ENCODE measurements at places on chromosomes 1 and 21.

GRCh38 chr1:51214615-51215131 is 21.4 kb upstream of the RNF11 start:
- no peak for DNase-seq

DNA sequence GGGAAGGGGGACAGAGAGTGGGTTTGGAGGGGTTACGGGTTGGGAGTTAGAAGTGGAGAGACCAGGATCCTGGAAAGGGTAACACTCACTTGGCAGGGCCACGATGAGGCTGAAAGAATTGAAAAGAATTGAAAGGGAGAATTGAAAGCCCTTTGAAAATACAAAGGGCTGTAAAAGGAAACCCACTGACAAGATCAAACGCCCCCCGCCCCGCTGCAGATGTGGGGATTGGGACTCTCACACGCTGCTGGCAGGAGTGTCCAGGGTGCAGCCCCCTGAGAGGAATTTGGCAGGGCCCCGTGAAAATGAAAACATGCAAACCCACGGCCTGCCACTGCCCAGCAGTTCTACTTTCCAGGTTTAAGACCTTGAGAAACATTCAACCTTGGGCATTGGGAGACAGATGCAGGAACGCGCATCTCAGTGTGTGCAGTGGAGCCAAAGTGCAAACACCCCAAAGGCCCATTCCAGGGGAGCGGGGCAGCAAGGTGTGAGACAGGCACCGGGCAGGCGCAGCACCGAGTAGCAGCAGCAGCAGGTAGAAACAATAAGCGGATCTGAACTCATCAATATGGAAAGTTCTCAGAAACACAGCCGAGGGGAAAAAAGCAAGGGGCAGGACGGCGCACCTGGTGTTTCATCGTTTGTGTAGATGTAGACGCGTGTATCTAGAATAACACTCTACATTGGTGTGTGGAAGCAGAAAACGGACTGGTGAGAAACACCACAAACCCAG is 8.3 kb upstream of the TNFRSF1B start:
- no peak for DNase-seq

GRCh38 chr21:9774347-9774746 is 747.0 kb upstream of the TPTE start:
- no peak for DNase-seq

- DNase-seq = no peak
Measured at GRCh38 chr1:21828506-21829210, 16.6 kb downstream of the LDLRAD2 start.

- no peak for DNase-seq
Measured at GRCh38 chr1:87615491-87615890, 286.8 kb downstream of the LMO4 start.

GRCh38 chr1:57678138-57678537 is 254.3 kb upstream of the DAB1 start:
- no peak for DNase-seq

DNA sequence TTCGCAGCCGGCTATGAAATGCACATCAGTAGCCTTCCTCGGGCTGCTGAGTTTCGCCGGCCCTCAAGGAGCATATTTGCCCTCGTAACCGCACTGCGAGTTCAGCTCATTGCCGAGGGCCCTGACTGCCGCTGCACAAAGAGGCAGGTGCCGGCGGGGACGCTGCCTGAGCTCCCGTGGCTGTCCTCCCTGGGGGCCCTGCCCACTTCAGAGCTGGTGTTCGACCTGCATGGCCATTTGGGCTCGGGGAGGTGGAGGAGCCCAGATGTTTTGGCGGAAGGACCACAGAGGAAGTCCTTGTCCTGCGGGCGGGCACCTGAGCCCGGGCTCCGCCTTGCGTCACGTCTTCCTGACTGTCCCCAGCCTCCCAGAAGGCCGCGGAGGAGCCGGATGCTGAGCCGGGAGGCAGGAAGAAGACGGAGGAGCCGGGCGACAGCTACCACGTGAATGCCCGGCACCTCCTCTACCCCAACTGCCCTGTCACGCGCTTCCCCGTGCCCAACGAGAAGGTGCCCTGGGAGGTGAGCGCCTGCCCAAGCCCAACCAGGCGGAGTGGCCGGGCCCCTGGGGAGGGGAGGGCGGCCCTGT is 29.9 kb upstream of the LRRC3 start:
- DNase-seq = peak; percentile 11

DNA sequence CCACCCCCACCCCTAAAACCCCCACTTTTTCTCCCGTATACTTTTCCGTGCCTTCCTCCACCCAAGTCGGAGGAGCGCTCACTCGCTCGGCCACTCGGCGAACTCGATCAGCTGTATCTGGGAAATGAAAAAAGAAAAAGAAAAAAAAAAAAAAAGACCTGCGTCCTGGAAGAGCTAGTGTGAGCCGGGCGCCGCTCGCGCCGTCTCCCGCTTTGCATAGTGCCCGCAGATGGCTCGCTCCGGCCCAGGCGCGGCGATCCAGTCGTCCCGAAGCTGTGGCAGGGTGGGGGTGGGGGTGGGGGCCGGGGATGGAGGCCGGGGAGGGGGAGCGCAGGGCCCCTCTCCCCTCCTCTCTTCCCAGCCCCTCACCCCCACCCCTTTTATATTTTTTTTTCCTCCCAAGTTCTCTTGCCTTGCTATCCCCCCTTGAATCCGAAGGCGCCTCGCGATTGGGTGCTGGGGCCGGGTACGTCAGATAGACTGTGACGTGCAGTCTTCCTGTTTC is 299 bp upstream of the PROX1 start:
- DNase-seq = peak; percentile 95

DNA sequence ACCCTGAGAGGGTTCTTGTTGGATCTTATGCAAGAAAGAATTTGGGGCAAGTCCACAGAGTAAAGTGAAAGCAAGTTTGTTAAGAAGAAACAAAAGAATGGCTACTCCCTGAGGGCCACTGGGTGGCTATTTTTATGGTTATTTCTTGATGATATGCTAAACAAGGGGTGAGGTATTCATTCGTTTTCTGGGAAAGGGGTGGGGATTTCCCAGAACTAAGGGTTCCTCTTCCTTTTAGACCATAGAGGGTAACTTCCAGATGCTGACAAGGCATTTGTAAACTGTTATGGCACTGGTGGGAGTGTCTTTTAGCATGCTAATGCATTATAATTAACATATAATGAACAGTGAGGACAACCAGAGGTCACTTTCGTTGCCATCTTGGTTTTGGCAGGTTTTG is 18.2 kb upstream of the IFI6 start:
- DNase-seq = no peak

GRCh38 chr1:17192394-17193221 is 12.3 kb upstream of the PADI1 start:
- DNase-seq = no peak

DNA sequence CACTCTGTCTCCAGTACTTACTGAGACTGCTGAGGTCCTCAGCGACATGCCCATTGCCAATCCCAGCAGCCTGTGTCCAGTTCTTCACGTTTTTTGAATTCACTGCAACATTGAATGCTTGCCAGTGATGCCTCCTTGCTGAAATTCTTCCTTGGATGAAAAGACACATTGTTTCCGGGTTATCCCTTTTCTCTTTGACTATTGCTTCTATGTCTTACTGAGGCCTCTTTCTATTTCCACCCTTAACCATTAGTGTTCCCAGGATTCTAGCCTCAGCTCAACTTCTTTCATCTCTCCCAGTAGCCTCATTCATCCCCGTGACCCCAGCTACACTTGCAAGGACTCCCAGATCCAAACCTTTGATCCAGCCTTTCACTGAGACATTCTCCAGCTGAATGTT is 46.5 kb upstream of the KIF26B start:
- DNase-seq = no peak

- DNase-seq = no peak
Measured at GRCh38 chr1:218778257-218779126, 395.2 kb upstream of the LYPLAL1 start.
